Activated CD4-positive, alpha-beta T cell treated with anti-CD3 and anti-CD28 coated beads, Interleukin-2, amount 50 U/mL, for 48 hours (primary cell): ENCODE measurements at places on chromosomes 1 and 21.

GRCh38 chr1:67754526-67754920 lies 69.5 kb downstream of the GADD45A start:
- DNase-seq = no peak

DNA sequence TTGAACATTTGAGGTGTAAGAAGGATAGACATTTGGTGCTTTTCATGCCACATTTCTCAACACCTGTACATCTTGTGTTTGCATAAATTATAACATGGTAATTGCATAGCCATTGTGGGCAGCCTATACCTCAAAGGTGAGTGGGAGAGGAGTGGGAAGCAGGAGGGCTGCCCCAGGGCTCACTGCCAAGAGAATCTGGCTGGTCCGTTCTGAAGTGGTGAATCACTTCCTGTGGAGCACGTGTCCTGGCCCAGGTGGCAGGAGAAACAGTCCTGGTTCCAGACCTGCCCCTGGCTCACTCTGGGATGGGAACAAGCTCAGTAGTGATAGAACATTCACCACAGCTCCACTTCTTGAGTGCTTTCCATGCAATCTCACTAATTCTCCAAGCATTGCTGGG lies 11.6 kb upstream of the OLFML2B start:
- peak; percentile 9 for DNase-seq

GRCh38 chr1:187157552-187157951 lies 328.8 kb downstream of the PLA2G4A start:
- no peak for DNase-seq

- DNase-seq = no peak
Measured at GRCh38 chr1:97640677-97641076, 280.2 kb downstream of the DPYD start.

GRCh38 chr1:17437580-17438317 lies 1.7 kb downstream of the RCC2 start:
- DNase-seq = peak; percentile 58
